ENCODE measurements at places on chromosomes 4 and X. TPM values are rescaled to one million over a fixed set of nuclear protein-coding genes. Genes with fewer than 3 reads are reported as not detected.

GRCh38 chr4:47733302-47734175 is 104.3 kb downstream of the CORIN start:
- no peaks in the 10 kb centered on the region for H3K27me3 ChIP-seq
- H3K27ac ChIP-seq = no peak overlapping the region
- no peak for DNase-seq
- H3K36me3 ChIP-seq = no peaks in the 10 kb centered on the region
- H3K4me3 ChIP-seq = no peak overlapping the region

GRCh38 chr4:39609454-39609931 is 29.2 kb downstream of the SMIM14 start:
- DNase-seq = no peak
- H3K4me3 ChIP-seq = no peak overlapping the region
- peaks cover 4% of the 10 kb centered on the region for H3K36me3 ChIP-seq
- no peak overlapping the region for H3K27ac ChIP-seq
- H3K27me3 ChIP-seq = no peaks in the 10 kb centered on the region

- no peak overlapping the region for H3K4me3 ChIP-seq
- no peak for DNase-seq
- H3K27ac ChIP-seq = no peak overlapping the region
- no peaks in the 10 kb centered on the region for H3K4me1 ChIP-seq
- H3K36me3 ChIP-seq = no peaks in the 10 kb centered on the region
- no peaks in the 10 kb centered on the region for H3K27me3 ChIP-seq
These were observed 242.1 kb upstream of the TRAM1L1 start for GRCh38 chr4:117327491-117327890.

- H3K27ac ChIP-seq = no peak overlapping the region
- no peak overlapping the region for H3K4me3 ChIP-seq
- H3K36me3 ChIP-seq = no peaks in the 10 kb centered on the region
These were observed 108.8 kb upstream of the CENPE start for GRCh38 chr4:103306870-103307375.

GRCh38 chr4:2787230-2788100 is 5.4 kb upstream of the SH3BP2 start:
- H3K4me3 ChIP-seq = no peak overlapping the region
- H3K27me3 ChIP-seq = no peaks in the 10 kb centered on the region
- H3K4me1 ChIP-seq = no peaks in the 10 kb centered on the region
- H3K27ac ChIP-seq = no peak overlapping the region
- H3K36me3 ChIP-seq = no peaks in the 10 kb centered on the region

- DNase-seq = no peak
- H3K4me1 ChIP-seq = no peaks in the 10 kb centered on the region
- no peaks in the 10 kb centered on the region for H3K36me3 ChIP-seq
These were observed 164.6 kb upstream of the BCOR start for GRCh38 chrX:40262157-40263013.

GRCh38 chr4:17033768-17034181 is 135.3 kb upstream of the LDB2 start:
- H3K4me3 ChIP-seq = no peak overlapping the region
- no peak for DNase-seq
- H3K27me3 ChIP-seq = peaks cover 2% of the 10 kb centered on the region
- H3K36me3 ChIP-seq = no peaks in the 10 kb centered on the region

DNA sequence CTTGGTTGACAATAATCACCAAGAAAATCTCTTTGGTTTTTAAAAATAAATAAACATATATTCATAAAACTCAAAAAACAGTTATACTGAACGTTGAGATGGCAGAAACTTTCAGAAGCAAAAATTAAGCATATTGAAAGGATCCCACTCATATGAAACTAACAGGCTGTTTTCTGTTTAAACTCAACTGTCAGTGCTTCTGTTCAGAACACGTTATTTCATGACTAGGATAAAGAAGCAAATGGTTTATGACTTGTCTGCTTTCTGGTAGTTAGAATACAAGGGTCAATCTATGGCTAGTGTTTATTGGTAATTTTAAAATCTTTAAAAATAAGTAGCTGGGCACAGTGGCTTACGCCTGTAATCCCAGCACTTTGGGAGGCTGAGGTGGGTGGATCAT is 4.1 kb downstream of the GPR82 start:
- no peaks in the 10 kb centered on the region for H3K36me3 ChIP-seq
- H3K27me3 ChIP-seq = no peaks in the 10 kb centered on the region
- H3K4me1 ChIP-seq = peaks cover 2% of the 10 kb centered on the region

- H3K27me3 ChIP-seq = no peaks in the 10 kb centered on the region
- H3K36me3 ChIP-seq = no peaks in the 10 kb centered on the region
- DNase-seq = no peak
- no peak overlapping the region for H3K4me3 ChIP-seq
- no peak overlapping the region for H3K27ac ChIP-seq
- H3K4me1 ChIP-seq = no peaks in the 10 kb centered on the region
These were observed 78.7 kb downstream of the PABPC4L start for GRCh38 chr4:134122903-134123302.

DNA sequence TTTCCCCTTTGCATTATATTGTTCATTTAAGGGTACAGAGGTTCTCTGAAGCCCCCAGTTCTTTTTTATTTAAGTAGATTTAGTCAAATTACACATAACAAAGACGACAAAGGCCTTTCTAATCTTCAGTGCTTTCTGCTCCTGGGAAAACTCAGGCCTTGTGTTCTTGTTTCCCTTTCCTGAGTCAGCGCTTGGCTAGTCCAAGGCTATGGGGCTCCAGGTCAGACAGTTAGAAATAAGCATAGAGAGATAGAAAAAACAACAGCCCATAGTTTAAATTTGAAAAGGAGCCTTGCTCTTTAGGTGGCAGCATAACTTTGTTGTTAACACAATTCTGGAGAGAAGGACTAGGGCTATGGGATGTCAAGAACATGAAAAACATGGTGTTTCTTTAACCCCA is 97.3 kb downstream of the PPP1R2C start:
- no peak for DNase-seq
- H3K27ac ChIP-seq = no peak overlapping the region
- no peaks in the 10 kb centered on the region for H3K27me3 ChIP-seq
- H3K4me1 ChIP-seq = no peaks in the 10 kb centered on the region
- H3K36me3 ChIP-seq = no peaks in the 10 kb centered on the region
- no peak overlapping the region for H3K4me3 ChIP-seq

DNA sequence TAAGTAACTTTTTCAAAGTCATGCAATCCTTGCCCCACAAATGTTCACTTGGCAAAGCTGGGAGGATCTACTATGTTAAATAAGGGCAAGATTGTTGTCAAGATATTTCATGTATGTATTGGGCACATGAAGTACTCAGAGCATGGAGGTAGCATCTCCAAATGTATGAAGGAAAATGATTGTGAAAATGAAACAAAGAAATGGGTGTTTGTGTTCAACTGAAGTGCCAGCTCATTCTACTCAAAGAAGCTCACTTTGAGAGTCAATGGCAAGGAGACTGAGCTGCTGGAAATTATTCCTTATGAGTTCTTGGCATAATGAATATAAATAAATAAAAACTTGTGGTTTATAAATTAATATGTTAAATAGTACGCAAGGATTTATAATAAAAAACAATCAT is 124.5 kb upstream of the ARSJ start:
- no peaks in the 10 kb centered on the region for H3K27me3 ChIP-seq
- no peaks in the 10 kb centered on the region for H3K36me3 ChIP-seq
- no peaks in the 10 kb centered on the region for H3K4me1 ChIP-seq
- no peak overlapping the region for H3K27ac ChIP-seq
- no peak overlapping the region for H3K4me3 ChIP-seq

DNA sequence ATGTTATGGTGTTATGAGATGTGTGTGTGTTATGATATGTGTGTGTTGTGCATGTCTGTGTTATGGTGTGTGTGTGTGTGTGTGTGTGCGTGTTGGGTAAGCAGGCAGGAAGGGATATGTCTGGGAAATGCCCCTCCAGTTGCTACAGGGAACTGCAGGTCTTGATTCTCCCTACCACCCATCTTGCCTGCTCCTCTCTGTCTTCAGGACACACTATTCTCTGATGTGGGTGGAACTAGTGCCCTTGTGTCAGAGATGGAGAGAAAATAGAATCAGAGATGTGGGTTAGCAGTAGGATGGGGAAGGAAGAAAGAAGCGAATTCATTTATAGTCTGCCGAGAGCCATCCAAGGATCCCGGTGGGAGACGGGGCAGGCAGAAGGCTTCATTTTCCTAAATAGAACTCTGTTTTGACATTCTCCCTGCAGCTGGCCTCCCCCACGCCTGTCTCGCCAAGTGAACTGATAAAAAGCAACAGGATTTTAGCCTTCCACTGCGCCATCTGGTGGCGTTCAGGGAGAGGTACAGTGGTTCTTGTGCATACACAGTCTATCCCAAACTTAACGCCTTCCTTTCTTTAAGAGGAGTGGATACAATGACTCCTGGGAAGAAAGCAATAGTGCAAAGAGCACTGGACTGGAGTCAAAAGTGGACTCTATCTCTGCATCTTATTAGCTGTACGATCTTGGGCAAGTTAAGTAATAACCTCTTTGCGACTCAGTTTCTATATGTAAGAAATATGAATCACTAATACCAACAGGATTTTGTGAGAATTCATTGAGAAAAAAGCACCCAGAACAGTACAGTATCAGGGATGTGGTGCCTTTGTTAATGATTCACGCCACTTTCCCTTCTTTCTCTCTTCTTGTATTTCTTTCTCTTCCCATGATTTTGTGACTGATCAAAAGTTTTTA is 14.1 kb upstream of the MGST2 start:
- no peaks in the 10 kb centered on the region for H3K36me3 ChIP-seq
- H3K27ac ChIP-seq = no peak overlapping the region
- no peaks in the 10 kb centered on the region for H3K27me3 ChIP-seq
- DNase-seq = peak; percentile 89
- H3K4me3 ChIP-seq = no peak overlapping the region

DNA sequence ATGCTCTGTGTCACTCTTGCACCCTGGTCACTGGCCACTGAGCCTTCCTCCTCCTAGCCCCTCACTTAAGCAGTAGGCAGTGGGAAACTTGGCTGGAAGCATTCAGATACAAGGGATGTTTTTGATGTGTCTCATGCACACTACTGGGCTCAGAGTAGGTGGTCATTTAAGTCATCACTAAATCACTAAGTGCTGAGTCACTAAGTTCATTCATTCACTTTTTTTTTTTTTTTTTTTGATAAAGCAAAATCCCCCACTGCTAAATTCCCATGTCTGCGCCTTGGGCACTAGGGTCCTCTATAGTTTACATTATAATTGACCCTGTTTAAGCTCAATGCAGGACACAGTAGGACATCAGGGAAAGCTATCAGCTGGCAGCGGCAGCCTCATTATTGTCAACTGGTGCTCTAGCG is 182.4 kb upstream of the MBNL3 start:
- no peak overlapping the region for H3K27ac ChIP-seq
- no peak overlapping the region for H3K4me3 ChIP-seq
- H3K27me3 ChIP-seq = no peaks in the 10 kb centered on the region
- H3K4me1 ChIP-seq = no peaks in the 10 kb centered on the region
- DNase-seq = no peak
- no peaks in the 10 kb centered on the region for H3K36me3 ChIP-seq

DNA sequence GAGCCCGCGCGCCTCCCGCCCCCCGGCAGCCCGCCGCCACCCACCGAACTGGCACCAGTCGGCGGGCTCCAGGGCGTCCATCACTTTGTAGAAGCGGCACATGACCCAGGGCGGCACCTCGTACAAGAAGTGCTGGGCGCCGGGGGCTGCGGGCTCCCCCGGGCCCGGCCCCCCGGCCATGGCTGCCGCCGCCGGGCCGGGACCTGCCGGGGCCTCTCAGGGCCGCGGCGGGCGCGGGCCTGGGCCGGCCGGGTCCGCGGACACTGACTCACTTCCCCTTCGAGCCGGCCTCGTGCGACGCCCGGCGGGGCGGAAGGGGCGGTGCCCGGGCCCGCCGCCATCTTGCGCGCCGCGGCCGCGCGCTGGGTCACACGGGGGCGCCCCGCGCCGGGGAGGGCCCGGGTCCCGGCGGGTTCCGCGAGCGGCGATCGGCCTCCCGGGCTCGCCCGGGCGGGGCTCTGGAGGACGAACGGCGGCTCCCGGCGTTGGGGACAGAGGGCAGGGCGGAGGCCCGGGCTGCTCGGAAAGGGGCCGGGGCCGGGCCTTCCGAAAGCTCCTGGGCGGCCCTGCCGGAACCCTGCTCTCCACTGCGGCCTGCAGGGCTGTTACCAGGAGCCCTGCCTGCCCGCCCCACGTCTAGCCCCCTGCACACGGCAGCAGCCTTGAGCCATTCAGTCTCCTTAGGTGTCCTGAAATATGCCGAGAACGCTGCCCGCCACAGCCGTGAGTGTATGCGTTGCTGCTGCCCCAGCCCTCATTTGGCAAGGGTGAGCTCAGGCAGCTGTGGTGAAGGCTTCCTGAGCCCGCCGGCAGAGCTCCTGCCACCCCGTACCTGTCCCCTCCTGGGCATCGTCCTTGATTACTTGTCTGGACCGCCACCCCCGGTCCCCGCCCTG is at the start of gene IRAK1:
Gene IRAK1 (minus strand): TSS at position 270 of the 896 bp plus-strand sequence. CDS start 90 bp downstream, at position 180.
- H3K4me3 ChIP-seq = peak within 1 kb of the TSS; percentile 32
- peak; percentile 86 for DNase-seq
- H3K27ac ChIP-seq = peak within 1 kb of the TSS; percentile 41

GRCh38 chrX:103783971-103784370 is 7.3 kb downstream of the PLP1 start:
- H3K36me3 ChIP-seq = no peaks in the 10 kb centered on the region
- no peaks in the 10 kb centered on the region for H3K27me3 ChIP-seq
- no peaks in the 10 kb centered on the region for H3K4me1 ChIP-seq
- DNase-seq = no peak

- no peak overlapping the region for H3K27ac ChIP-seq
- no peak for DNase-seq
- no peak overlapping the region for H3K4me3 ChIP-seq
- no peaks in the 10 kb centered on the region for H3K36me3 ChIP-seq
- H3K4me1 ChIP-seq = no peaks in the 10 kb centered on the region
These were observed 203.5 kb upstream of the TET2 start for GRCh38 chr4:104942990-104943743.

GRCh38 chr4:87745064-87745807 is 54.1 kb upstream of the IBSP start:
- no peaks in the 10 kb centered on the region for H3K36me3 ChIP-seq
- H3K27me3 ChIP-seq = no peaks in the 10 kb centered on the region
- H3K4me3 ChIP-seq = no peak overlapping the region
- H3K4me1 ChIP-seq = no peaks in the 10 kb centered on the region

DNA sequence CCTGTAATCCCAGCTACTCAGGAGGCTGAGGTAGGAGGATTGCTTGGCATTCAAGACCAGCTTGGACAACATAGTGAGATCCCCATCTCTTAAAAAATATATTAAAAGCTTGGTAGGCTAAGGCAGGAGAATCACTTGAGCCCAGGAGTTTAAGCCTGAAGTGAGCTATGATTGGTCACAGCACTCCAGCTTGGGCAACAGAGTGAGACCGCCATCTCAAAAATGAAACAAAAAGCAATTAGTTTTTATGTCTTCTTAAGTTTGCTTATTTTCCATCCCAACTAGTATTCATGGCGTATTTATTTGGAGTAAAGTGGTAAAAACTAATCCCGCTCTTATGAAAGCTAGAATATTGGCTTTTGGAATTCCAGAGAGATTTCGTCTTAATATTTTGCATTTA is 25.4 kb upstream of the PDE5A start:
- H3K27ac ChIP-seq = no peak overlapping the region
- H3K36me3 ChIP-seq = no peaks in the 10 kb centered on the region
- DNase-seq = no peak
- H3K27me3 ChIP-seq = no peaks in the 10 kb centered on the region

MYOZ2 gene
- total RNA-seq = 12.0 TPM

HSD17B11 gene
- total RNA-seq = 74.8 TPM

FAM241A gene
- 7.1 TPM for total RNA-seq

SLC39A8 gene
- total RNA-seq = 16.5 TPM

NDUFA1 gene
- 53.8 TPM for total RNA-seq

RHOXF2B gene
- not detected for total RNA-seq

ARX gene
- not detected for total RNA-seq

EGF gene
- 0.54 TPM for total RNA-seq

ESX1 gene
- total RNA-seq = not detected
